ENCODE measurements at places on chromosomes 1 and 21.

DNA sequence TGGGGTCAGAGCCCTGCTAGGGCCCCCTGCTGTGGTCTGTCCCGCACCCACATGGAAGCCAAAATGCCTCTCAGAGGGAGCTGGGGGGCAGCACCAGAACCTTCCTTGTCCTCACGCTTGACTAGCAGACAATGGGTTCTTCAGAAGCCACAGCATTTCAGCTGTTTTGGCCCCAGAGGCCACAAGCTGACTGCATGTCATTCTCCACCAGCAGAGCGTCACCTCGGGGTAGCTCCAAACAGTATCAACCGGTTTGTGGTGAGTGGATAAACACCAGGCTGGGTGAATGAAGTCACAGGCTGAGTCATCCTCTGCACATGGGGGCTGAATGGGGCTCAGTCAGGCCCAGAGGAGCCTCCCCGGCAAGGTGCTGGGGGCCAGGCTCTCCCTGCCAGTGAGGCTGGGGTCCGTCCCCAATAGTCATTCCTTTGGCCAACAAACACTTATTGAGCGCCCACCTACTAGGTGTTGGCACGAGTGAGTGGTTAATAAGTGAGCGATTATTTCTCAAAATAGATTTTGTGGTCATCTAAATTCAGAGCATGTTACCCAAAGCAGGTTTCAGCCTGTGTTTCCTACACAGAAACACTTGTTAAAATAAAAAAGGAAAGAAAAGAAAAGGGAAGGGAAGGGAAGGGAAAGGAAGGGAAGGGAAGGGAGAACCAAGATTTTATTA lies 9.1 kb downstream of the OLIG1 start:
- no peak for DNase-seq

- no peak for DNase-seq
These were observed 8.1 kb downstream of the FMN2 start for GRCh38 chr1:240099748-240100147.

DNA sequence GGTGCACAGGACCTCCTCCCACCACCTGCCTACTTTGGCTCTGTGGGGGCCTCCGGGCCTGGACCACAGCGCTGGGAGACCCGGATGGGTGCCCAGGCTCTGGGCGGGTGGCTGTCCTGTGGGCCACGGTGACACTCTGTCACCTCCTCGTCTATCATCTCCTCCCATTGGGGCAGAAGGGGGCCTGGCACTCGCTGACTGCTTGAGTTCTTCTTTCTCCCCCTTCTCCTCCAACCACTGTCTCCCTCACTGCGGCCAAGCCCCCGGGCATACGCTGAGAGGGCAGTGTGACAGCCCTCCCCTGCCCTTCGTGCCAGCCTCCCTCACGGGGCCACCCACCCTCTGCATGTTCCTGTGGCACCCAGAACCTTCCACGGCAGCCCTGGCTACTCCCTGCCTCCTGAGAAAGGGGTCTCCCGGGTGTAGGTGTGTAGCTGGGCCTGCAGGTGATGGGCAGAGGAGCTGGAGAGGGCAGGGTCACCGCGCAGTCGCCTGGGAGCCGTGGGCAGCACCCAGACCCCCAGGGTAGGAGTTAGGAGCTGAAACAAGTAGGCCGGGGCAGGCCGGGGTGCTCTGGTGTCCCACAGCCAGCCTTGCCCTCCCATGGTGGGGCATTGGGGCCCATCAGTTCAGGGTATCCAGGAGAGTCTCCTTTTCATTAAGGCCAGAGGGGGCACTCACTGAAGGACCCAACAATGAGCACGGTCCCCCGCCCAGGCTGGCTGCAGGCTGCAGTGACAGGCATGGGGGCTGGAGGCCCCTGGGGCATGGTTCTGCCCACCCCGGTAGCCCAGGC lies 9.2 kb upstream of the ARF1 start:
- DNase-seq = no peak

DNA sequence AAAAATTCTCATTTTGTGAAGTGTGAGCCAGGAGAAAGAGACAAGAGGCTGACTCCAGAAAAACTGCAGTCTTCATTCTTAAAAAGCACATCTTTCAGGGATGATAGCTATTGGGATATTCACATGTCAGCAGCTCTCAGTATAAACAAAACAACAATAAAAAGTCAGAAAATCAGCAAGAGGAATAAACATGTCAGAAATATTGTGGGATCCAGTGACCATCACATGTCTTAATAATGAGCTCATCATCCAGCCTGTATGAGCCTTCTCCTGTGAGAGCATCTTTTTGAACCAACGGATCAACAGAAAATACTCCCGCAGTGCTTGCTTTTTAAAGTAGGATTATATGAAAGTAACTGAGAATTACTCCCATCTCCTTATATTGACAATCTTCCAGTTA lies 241.6 kb downstream of the SMYD3 start:
- no peak for DNase-seq

GRCh38 chr1:93350322-93350721 lies 4.6 kb downstream of the DR1 start:
- DNase-seq = no peak

- no peak for DNase-seq
These were observed 11.7 kb downstream of the USP25 start for GRCh38 chr21:15741510-15741909.

GRCh38 chr1:31652891-31653499 lies 8.3 kb upstream of the PEF1 start:
- DNase-seq = no peak

DNA sequence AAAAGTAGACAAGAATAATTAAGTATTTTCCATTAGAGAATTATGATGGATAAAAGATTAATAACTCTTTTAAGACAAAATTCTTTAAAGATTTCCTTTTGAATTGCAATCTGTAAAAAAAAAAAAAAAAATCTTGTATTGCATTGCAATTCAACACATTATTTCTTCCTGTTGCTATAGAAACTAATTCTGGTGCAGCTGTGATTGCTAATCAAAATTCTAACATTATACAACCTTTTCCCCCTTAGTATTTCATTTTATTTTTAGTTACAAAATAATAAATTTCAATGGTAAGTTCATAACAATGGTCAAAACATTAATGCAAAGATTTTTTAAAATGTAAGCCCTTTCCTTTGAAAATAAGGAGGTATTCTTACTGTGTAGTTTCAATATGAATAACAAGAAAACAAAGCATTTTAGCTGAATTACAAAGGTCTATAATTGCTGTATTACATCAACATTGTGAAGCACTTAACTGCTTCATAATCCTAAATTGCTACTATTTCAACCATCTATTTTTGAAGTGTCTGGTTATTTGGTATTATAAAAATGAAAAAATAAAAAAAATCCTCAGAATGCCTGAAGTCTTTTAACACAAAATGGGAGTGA lies 135.0 kb downstream of the SYT14 start:
- DNase-seq = no peak

DNA sequence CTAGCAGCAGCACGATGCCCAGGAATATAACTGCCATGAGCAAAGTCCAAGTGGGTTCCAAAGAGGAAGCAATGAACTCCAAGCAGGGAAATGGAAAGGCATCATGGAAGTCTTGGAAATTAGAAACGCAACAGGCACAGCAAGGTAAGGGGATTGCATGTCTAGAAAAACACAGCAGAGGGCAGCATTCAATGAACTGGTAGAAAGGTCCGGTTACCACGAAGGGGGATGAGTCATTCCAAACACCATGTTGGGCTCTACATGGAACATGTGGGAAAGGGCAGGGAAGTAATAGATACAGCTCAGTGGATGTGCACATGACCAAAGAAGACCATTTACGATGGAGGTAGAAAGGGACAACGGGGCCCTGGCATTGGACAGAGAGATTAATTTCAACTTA lies 36.4 kb downstream of the RXRG start:
- no peak for DNase-seq

GRCh38 chr1:46804926-46805325 lies 6.1 kb downstream of the CYP4B1 start:
- no peak for DNase-seq

- no peak for DNase-seq
These were observed 8.9 kb downstream of the SDCCAG8 start for GRCh38 chr1:243264717-243265116.

GRCh38 chr21:34351786-34352241 lies 12.0 kb upstream of the KCNE2 start:
- DNase-seq = peak; percentile 55

DNA sequence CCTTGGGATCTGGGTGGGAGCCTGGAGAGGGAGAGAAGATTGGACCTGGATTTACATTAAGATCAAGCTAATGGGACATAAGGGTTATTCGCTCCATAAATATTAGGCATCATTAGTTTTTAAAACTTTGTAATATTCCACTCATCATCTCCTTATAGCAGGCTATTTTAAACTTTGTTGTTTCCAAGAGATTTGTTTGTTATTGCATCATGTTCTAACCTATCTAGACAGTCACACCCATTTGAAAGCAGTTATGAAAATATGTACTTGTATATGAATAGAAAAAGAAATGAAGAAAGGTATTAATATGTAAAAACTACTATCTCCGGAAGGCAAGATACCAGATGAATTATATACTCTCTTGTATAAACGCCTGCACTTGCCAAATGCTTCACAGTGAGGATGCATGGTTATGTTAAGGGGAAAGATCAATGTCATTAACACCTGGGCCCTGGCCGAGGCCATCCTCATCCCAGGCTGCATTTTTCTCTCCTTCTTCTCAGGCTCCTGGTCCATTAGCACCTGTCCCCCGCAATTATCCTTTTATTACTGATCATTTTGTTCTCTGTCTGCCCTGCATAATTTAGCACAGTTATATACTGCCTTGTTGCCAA lies 468.2 kb downstream of the MATN1 start:
- no peak for DNase-seq

DNA sequence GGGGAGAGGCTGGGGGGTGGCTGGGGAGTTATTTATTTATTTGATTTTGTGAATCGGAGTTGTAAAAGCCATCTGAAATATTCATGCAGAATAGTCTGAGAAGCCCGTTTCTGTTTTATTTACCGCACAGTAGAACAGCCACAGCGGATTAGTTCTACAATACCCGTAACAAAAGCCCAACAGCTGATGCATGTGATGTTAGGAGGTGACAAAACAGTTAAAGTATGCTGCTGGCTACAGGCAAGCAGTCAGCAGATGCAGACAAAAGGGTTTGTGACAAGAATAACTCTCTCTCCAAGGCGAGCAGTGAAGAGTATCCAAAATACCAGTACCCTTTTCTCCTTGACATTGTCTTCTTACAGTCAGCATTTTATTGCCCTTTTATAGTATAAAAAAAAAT lies 42.0 kb downstream of the PROX1 start:
- no peak for DNase-seq

Measured in NCI-H1417 treated with DMSO at 0.1 percent for 48 hours (cell line).